ENCODE measurements at places on chromosomes 11 and 22. TPM values are rescaled to one million over a fixed set of nuclear protein-coding genes. Genes with fewer than 3 reads are reported as not detected.

Gene SLC22A9
- not detected for total RNA-seq

Gene MS4A14
- not detected for total RNA-seq

Gene TMEM45B
- total RNA-seq = 0.93 TPM

Gene RHOG
- total RNA-seq = 155 TPM

Gene ARHGAP20
- total RNA-seq = not detected

Gene DLG2
- total RNA-seq = 0.88 TPM

Gene RBM4B
- 15.4 TPM for total RNA-seq

Gene UPB1
- 0.34 TPM for total RNA-seq

Gene EHF
- total RNA-seq = not detected

Gene RTN3
- total RNA-seq = 61.0 TPM

Measured in T-helper 1 cell treated with Interleukin-12 subunit alpha and Interleukin-12 subunit beta and Interleukin-4 antibody, amounts not matched to agents 30 ng/mL and 1 ng/mL, for 36 hours (primary cell).